ENCODE measurements at places on chromosomes 3 and 15.

DNA sequence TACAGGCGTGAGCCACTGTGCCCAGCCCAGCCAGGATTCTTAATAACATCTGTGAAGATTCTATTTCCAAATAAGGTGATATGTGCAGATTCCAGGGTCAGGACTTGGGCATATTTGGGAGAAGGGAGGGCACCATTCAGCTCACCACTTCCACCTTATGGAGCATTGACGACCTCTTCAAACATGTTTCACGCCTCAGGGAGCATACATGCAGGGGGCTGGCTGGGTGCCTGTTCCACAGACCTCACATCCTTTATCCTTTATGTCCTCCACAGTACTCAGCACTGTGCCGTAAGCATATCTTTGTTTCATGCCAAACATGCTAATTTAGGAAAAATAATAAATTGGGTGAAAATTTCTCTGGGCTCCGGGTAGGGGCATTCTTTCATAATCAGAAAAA lies 229.0 kb downstream of the THSD4 start:
- no peak for DNase-seq

GRCh38 chr3:143972155-143972504 lies 507 bp downstream of the DIPK2A start:
- no peak for DNase-seq

- DNase-seq: no peak
Observed at GRCh38 chr15:33636958-33637357, 326.2 kb downstream of the RYR3 start.

GRCh38 chr3:24493746-24494617 lies 668 bp downstream of the THRB start:
- DNase-seq: peak; percentile 76

- DNase-seq: peak; percentile 43
Observed at GRCh38 chr3:53287131-53287629, 31.4 kb upstream of the TKT start.

DNA sequence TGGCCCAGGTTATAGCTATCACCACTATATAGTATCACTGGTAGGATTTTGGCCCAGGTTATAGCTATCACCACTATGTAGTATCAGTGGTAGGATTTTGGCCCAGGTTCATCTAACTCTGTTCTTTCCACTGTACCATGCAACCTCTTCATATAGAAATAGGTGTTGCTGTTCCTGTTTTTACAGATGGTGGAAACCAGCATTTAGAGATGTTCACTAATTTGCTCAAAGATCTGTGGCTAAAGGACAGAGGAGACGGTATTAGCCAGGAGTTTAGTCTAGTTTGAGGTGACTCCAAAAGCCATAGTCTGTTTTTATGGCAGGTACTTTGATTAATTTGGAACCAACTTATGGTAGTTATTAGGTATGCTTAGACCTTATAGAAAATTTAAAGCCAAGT lies 3.1 kb downstream of the LRCH3 start:
- DNase-seq: no peak

- DNase-seq: no peak
Observed at GRCh38 chr3:54121414-54122323, 683 bp upstream of the CACNA2D3 start.

GRCh38 chr3:67624078-67624477 lies 30.3 kb downstream of the SUCLG2 start:
- no peak for DNase-seq

DNA sequence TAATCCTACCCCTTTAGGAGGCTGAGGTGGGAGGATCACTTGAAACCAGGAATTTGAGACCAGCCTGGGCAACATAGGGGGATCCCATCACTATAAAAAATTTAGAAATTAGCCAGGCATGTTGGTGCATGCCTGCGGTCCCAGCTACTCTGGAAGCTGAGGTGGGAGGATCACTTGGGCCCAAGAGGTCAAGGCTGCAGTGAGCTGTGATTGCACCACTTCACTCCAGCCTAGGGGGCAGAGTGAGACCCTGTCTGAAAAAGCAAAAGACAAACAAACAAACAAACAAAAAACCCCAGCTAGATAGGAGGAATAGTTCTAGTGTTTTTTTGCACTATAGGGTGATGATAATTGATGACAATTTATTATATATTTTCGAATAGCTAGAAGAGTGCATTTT lies 70.6 kb upstream of the CHRNB4 start:
- DNase-seq: no peak

GRCh38 chr15:69067296-69067695 lies 52.8 kb downstream of the NOX5 start:
- DNase-seq: no peak

DNA sequence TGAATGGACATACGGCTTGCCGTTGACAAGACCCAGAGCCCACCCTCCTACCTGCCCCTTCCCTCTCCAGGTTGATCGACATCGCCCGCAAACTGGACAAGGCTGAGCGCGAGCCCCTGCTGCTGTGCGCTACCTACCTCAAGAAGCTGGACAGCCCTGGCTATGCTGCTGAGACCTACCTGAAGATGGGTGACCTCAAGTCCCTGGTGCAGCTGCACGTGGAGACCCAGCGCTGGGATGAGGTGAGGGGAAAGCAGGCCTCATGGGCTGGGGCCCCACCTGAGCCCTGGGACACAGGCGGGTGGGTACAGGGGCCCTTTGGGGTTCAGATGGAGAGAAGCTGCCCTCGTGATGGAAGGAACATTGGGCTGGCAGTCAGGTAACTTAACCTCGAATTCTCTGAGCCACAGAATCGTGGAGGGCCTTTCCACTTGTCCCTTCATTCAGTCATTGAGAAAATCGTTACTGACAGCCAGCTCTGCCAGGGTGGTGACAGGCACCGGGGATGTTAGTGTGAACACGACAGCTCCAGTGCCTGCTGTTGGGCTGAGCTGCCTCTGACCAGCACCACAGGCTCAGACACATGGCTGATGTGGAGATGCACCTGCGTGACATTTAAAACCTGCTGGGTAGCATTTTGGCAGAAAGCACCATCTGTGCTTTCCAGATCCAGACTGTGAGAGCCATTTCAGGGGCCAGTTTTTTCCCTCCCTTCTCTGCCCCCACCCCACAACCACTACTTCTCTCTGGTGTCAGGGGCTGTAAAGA lies 25.6 kb upstream of the RHO start:
- no peak for DNase-seq

DNA sequence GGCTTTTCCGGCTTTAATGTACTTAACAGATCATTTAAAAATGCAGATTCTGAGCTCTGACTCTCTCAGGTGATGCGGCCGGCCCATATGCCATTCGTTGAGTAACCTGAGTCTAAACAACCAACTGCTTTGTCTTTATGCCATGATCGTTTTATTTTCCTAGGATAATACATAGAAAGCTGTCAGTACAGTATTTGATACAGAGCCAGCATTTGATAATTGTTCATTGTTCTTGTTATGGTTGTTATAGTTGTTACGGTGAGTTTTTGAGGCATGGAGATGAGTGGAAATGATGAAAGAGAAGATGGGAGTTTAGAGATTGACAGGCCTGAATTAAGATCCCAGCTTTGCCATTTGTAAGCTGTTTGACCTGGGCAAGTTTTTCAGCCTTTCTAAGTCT lies 40.0 kb downstream of the TMEM45A start:
- DNase-seq: no peak

GRCh38 chr3:194945508-194945907 lies 259.8 kb downstream of the FAM43A start:
- DNase-seq: no peak

DNA sequence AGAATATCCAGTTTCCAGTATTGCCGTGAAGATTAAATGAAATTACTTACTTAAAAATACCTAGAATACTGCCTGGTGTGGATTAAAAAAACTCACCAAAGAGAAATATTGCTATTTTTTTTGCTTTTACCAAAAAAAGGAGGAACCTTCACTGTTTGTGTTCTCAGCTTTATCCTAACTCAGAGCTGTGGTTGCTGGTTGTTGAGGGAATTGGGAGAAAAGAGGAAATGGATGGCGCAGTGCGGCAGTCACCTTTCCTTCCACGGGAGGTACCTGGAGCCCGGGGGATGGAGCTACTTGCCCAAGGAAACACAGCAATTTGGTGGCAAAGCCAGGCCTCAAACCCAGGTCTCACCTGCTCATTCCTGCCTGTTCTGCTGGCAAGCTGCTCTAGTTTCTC lies 270.3 kb downstream of the RPLP1 start:
- no peak for DNase-seq

DNA sequence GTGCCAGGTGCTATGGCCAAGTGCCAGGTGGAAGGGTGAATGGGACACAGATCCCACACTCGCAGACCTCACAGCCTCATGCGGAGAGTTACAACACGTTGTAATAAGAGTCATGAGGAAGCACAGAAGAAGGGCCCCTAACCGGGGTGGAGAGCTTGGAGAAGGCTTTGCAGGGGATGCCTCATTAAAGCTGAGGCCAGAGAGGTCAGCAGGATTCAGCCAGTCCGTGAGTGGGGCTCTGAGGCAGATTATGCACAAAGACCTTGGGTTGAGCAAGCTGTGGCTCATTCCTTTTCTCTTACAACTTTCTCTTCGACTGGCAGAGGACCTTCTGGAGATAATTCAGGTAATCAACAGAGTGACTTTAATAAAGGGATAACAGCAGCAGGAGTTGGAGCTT lies 65.3 kb upstream of the SNRK start:
- DNase-seq: no peak

GRCh38 chr15:76196269-76197231 lies 114.7 kb downstream of the ETFA start:
- DNase-seq: peak; percentile 77

- DNase-seq: no peak
Observed at GRCh38 chr3:181906338-181906737, 194.6 kb downstream of the SOX2 start.

DNA sequence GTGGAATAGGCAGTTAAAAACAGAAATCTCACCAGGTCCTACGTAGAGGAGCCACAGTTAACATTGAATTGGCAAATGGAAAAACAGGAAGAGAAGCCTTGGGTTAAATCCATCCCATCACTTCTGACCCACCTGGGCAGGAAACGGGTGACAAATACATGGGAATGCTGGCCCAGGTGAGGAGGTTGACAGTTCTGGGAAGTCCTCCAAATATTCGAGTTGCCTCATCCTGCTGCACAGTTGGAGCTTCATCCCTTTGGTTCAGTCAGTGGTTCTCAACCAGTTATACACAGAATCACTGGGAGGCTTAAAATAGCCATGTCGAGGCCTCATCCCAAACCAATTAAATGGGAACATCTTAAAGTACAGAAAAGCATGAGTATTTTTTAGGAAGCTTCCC lies 5.3 kb downstream of the MYZAP start:
- no peak for DNase-seq

- no peak for DNase-seq
Observed at GRCh38 chr15:76285241-76285825, 25.9 kb downstream of the ETFA start.

DNA sequence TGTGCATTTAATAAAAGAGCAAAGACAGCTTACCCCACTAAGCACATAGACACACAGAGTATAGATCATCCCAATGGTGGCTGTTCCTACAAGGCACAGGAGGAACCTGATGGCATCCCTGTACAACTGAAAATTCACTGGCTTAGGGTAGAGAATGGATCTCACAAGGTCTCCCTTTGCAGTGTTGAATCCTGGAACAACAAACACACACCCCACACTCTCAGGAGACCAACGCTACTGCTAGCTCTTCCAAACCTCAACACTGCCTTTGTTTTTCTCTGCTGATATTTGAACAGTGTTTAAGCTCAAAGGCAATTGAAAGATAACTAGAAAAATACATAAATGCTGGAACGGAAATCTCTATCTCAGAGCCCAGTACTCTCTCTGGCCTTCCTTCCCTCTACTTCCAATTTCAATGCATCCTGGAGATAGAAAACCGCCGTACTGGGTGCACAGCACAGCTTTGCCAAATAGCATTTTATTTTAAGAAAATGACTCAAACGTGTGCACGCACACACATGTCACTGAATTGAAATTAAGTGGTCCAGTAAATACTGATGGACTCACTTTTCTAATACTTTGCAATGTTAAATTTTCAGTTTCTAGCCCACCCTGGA lies 87.5 kb upstream of the ATP13A5 start:
- no peak for DNase-seq

GRCh38 chr3:16130066-16130465 lies 44.4 kb upstream of the GALNT15 start:
- DNase-seq: peak; percentile 44

DNA sequence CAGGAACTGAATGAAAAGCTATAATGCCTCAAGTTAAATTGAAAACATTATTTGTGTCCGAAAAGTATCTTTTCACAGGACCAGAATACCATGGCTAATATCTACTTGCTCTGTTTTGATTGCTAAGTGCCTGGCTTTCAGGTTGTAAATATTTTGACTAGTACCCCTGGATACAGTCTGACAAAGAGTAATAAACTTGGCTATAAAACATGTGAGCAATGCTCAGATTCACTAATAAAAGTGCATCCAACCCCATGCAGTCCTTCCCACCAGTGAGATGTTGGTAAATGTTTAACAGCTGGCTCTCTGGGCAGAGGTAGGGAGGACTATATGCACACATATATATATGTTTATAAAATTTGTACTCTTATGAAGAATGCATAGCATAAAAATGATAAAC lies 281.8 kb upstream of the TGFBR2 start:
- no peak for DNase-seq

- no peak for DNase-seq
Observed at GRCh38 chr3:11371747-11372146, 99.5 kb downstream of the ATG7 start.

Measured in Ammon's horn (tissue), 1 donor.